ENCODE measurements at places on chromosomes 7 and 10. TPM values are rescaled to one million over a fixed set of nuclear protein-coding genes. Genes with fewer than 3 reads are reported as not detected.

GRCh38 chr7:130850956-130851355, 116.9 kb upstream of the KLF14 start:
- H3K4me1 ChIP-seq = no peaks in the 10 kb centered on the region
- no peak for DNase-seq
- no peak overlapping the region for H3K27ac ChIP-seq
- no peaks in the 10 kb centered on the region for H3K27me3 ChIP-seq
- H3K4me3 ChIP-seq = no peak overlapping the region
- peaks cover 24% of the 10 kb centered on the region for H3K36me3 ChIP-seq

- no peak for DNase-seq
- H3K36me3 ChIP-seq = no peaks in the 10 kb centered on the region
- H3K27ac ChIP-seq = no peak overlapping the region
Measured at GRCh38 chr7:128123291-128124037, 92.2 kb upstream of the LRRC4 start.

DNA sequence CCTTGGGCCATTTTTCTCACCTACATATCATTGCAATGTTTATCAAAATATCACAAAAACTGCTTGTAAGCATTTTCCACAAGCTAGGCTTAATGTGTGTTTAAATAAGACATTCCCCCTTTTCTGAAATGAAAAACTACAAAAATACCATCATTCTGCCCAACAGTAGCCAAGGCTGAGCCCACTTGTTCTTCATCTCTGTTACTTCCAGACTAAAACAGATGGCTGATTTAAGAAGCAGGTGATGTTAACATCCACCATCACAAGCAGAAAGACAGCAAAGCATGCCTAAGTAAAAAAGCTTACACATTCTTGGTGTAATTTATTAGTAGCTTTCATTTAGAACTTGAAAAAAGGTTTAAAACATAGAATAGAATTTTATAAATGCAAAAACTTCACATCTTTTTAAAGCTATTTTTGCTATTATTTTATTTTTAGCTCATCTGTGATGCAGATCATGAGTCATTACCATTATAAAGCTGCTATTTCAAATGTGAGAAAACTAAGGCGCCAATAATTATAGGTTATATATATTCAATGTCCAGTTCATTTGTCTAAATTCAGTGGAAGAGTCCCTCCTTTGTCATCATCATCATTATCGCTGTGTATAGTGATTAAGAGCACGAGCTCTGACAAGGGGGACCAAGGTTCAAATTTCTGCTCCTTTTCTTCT, 109.4 kb downstream of the RELN start:
- no peak overlapping the region for H3K27ac ChIP-seq
- H3K27me3 ChIP-seq = no peaks in the 10 kb centered on the region
- no peak overlapping the region for H3K4me3 ChIP-seq
- H3K36me3 ChIP-seq = no peaks in the 10 kb centered on the region

DNA sequence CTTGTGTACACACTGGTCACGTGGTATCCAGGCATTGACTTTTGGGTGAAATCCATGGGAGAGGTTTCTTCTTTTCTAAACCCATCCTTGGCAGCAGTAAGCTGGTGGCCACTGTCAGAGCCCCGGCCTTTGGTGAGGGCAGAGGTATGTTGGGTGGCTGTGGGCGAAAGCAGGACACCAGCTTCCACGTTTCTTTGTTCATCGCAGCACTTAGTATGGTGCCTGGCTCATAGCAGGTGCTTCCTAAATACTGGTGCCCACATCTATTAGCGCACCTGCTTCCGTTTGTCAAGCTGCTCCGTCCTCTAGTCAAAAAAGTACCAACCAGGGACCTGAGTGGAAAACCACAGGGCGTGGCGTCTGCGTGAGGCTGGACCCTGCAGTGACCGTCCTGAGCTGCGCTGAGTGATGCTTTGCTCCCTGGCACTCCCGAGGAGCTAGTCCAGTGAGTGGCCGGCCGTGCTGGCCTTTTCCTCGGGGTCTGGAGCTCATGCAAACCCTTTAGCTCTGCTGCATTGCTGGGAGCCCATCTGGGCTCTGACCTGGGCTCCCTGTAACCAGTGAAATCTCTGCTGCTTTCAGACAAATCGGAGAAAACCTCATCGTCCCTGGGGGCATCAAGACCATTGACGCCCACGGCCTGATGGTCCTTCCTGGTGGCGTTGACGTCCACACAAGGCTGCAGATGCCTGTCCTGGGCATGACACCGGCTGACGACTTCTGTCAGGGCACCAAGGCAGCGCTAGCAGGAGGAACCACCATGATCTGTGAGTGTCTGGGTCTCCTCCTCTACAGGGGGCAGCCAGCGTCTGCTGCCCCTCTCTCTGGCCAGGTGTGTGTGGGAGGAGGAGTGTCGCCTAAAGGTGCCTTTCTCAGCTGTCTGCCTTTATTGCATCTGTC, 5.6 kb downstream of the DPYSL4 start:
- peaks cover 22% of the 10 kb centered on the region for H3K27me3 ChIP-seq
- DNase-seq = no peak
- no peak overlapping the region for H3K27ac ChIP-seq
- H3K4me1 ChIP-seq = peaks cover 10% of the 10 kb centered on the region
- H3K4me3 ChIP-seq = no peak overlapping the region
- H3K36me3 ChIP-seq = no peaks in the 10 kb centered on the region

DNA sequence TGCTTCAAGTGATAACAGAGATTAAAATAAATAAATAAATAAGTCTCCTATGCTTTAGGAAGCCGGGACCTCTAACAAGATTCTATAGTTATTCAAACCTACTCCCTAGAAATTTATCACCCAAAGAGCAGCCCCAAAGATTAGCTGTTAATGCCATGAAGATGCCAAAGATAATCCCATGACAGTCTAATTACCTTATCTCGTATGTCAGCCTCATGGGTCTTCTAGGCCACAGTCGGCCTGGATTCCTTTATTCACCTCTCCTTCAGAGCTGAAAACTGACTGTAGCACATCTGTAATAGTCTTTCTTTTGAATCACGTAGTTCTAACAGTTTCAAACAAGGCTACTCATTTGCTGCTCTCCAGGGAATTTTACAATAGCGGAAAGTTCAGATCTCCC, 24.2 kb downstream of the COL1A2 start:
- H3K4me3 ChIP-seq = no peak overlapping the region
- H3K36me3 ChIP-seq = no peaks in the 10 kb centered on the region
- H3K27me3 ChIP-seq = no peaks in the 10 kb centered on the region
- no peak overlapping the region for H3K27ac ChIP-seq
- no peaks in the 10 kb centered on the region for H3K4me1 ChIP-seq

GRCh38 chr10:119796039-119796438, 70.2 kb downstream of the INPP5F start:
- no peaks in the 10 kb centered on the region for H3K27me3 ChIP-seq
- peaks cover 3% of the 10 kb centered on the region for H3K4me1 ChIP-seq
- no peak for DNase-seq
- H3K4me3 ChIP-seq = no peak overlapping the region
- H3K36me3 ChIP-seq = peaks cover 21% of the 10 kb centered on the region

DNA sequence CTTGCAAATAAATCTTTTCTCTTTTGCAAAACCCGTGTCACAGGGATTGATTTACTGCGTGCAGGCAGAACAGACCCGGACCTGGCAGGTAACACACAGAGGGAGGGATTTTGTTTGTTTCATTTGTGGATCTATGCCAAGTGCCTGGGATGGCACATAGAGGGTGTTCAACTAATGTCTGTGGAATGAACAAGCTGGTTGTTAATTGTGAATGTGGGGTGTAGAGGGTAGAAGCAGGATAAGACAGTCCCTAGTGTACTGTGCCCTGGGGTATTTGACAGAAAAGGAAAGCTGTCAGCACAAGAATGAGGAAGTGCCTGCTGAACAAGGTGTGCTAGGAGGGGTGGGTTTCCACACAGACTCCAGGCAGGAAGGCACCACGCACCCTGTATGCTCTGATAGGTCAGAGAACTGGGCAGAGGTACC, 331.8 kb downstream of the CALN1 start:
- no peak overlapping the region for H3K27ac ChIP-seq
- H3K4me1 ChIP-seq = no peaks in the 10 kb centered on the region
- no peak for DNase-seq
- no peaks in the 10 kb centered on the region for H3K27me3 ChIP-seq
- H3K4me3 ChIP-seq = no peak overlapping the region

DNA sequence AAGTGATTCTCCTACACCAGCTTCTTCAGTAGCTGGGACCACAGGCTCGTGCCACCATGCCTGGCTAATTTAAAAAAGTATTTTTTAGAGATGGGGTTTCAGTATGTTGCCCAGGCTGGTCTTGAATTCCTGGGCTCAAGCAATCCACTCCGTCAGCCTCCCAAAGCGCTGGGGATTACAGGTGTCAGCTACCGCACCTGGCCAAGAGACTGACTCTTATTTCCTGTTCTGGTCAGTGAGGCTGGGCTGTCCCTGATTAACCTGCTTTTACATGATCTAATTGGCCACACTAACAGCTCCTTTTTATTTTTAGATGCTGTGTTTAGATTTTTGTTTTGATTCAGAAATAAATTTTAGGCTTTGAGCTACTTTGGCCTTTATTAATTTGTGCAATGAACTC, 203.9 kb downstream of the NXPH1 start:
- H3K27me3 ChIP-seq = no peaks in the 10 kb centered on the region
- H3K36me3 ChIP-seq = no peaks in the 10 kb centered on the region
- H3K27ac ChIP-seq = no peak overlapping the region

DNA sequence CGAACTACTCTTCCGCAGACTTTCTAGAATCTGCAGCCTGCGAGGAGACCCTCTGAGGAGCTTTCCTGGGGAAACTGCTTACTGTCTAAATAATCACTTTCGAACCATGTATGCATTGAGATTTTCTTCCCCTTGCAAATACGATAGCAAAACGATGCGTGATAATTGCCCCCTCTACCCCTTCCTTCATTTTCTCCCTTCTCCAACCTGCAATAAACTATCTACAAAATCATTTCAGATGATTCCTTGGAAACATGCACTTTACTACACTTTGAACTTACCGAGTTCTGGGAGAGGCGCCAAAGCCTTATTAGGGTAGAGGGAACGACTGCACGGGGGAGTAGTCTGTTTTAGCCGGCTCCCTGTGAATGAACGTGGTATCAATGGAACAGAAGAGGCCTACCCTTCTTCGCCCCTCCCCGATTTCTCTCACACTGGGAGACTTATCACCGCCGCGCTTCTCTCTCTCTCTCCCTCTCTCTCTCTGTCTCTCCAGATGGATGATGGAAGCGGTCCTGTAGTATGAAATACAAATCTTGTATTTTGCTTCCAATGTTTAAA, at the start of gene FGFBP3:
Gene FGFBP3 (minus strand): TSS at position 370 of the 561 bp plus-strand sequence. CDS start 517 bp downstream, outside the sequence.
- H3K36me3 ChIP-seq = no peaks in the 10 kb centered on the region
- H3K27ac ChIP-seq = peak within 1 kb of the TSS; percentile 65
- H3K4me1 ChIP-seq = peaks cover 16% of the 10 kb centered on the region

DNA sequence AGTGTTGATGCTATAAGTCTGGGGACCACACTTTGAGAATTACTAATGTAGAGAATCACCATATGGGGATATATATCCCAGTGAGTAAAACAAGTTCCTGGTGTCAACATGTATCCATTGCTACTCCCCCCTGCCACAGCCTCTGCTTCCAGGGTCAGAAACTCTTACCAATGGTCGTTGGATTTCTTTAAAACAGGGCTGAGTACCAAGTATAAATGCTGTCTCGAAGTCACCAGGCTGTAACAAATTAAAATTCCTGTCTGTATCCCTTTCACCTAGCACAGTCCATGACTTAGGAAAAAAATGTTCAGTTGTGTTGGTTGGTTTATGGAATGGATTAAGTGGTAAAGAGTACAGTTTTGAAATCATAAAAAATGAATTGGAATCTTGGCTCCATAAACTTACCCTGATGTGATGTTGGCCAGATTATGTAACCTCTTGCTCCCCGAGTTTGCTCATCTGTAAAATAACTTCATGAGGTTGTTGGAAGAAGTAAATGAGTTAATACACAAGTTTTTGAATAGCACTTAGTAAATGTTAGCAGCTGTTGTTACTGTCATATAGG, 364.0 kb upstream of the LRGUK start:
- H3K27me3 ChIP-seq = no peaks in the 10 kb centered on the region
- peaks cover 7% of the 10 kb centered on the region for H3K36me3 ChIP-seq
- H3K27ac ChIP-seq = no peak overlapping the region

DNA sequence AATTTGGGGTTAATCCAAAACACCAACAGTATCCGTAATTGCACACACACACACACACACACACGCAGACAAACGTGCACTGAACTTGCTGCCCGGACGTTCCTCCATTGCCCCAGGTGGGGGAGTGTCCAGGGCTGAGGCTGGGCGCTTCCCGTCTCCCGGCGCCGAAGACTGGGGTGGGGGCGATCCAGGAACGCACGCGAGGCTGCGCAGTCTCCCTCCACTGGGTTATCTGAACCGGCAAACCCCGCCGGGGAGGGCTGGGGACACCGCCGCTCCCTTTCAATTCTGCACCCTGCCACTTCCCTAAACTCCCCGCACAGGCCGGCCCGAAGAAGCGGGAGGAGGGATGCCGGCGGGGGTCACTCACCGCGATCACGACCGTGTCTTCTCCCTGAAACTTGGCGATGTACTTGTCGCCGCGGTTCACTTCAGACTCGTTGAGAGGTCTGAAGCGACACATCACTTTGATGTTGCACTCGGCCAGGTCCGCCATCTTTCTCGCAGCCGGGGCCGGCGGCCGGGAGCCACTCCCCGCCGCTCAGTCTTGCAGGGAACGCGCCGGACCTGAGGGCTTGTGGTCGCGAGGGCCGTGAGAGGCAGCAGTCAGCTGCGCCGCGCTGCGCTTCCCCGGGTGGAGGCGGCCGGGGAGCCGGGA, 618 bp downstream of the KIF5B start:
- no peaks in the 10 kb centered on the region for H3K36me3 ChIP-seq
- DNase-seq = peak; percentile 73
- H3K27me3 ChIP-seq = no peaks in the 10 kb centered on the region
- H3K4me3 ChIP-seq = peak overlapping the region; percentile 100
- peaks cover 54% of the 10 kb centered on the region for H3K4me1 ChIP-seq

GRCh38 chr10:70034232-70034631, 18.4 kb upstream of the MACROH2A2 start:
- H3K4me1 ChIP-seq = no peaks in the 10 kb centered on the region
- peaks cover 29% of the 10 kb centered on the region for H3K27me3 ChIP-seq
- DNase-seq = no peak
- no peak overlapping the region for H3K27ac ChIP-seq
- peaks cover 5% of the 10 kb centered on the region for H3K36me3 ChIP-seq
- no peak overlapping the region for H3K4me3 ChIP-seq

DNA sequence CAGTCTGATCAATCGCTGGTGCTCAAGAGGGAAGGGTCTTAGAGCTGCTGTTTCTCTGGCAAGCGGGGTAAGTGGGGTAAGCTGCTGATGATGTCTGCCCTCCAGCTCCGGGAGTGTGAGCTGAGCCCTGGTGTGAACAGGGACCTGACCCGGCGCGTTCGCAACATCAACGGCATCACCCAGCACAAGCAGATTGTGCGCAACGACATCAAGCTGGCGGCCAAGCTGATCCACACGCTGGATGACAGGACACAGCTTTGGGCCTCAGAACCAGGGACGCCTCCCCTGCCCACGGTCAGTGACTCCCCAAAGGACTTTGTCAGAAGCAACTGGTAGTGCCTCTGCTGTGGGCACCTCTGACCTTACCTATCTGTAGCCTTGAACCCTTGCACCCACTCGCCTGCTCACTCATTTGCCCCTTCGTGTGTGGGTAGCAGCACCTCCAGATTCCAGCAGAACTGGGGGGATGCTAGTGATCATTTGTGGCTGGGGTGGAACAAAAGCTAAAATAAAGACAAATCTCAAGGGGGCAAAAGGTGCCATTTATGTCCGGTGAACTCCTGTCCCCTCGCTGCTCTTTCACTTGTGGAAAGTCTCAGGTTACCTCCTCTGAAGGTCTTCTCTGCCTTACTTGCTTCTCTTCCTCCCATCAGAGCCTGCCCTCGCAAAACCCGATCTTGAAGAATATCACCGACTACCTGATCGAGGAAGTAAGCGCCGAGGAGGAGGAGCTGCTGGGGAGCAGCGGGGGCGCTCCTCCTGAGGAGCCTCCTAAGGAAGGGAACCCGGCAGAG, 3.2 kb downstream of the UFSP1 start:
- H3K36me3 ChIP-seq = peaks cover 13% of the 10 kb centered on the region
- DNase-seq = no peak
- peak overlapping the region; percentile 89 for H3K4me3 ChIP-seq

Gene CXCL12
- not detected for polyA plus RNA-seq

Gene DGKB
- not detected for polyA plus RNA-seq

Gene ASB15
- polyA plus RNA-seq = not detected

Gene NUTM2A
- 0.15 TPM for polyA plus RNA-seq

Gene TSPAN12
- not detected for polyA plus RNA-seq

Gene KIF11
- 0.96 TPM for polyA plus RNA-seq

All from naive B cell (primary cell).